ENCODE measurements at places on chromosomes 6 and 20.

GRCh38 chr6:137323860-137324259 is 104.7 kb upstream of the IFNGR1 start:
- no peak for DNase-seq

DNA sequence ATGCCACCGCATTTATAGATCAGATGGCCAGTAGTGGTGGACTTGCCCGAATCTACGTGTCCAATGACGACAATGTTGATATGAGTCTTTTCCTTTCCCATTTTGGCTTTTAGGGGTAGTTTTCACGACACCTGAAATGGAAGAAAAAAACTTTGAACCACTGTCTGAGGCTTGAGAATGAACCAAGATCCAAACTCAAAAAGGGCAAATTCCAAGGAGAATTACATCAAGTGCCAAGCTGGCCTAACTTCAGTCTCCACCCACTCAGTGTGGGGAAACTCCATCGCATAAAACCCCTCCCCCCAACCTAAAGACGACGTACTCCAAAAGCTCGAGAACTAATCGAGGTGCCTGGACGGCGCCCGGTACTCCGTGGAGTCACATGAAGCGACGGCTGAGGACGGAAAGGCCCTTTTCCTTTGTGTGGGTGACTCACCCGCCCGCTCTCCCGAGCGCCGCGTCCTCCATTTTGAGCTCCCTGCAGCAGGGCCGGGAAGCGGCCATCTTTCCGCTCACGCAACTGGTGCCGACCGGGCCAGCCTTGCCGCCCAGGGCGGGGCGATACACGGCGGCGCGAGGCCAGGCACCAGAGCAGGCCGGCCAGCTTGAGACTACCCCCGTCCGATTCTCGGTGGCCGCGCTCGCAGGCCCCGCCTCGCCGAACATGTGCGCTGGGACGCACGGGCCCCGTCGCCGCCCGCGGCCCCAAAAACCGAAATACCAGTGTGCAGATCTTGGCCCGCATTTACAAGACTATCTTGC is 725 bp downstream of the EEF1A1 start:
- no peak for DNase-seq

DNA sequence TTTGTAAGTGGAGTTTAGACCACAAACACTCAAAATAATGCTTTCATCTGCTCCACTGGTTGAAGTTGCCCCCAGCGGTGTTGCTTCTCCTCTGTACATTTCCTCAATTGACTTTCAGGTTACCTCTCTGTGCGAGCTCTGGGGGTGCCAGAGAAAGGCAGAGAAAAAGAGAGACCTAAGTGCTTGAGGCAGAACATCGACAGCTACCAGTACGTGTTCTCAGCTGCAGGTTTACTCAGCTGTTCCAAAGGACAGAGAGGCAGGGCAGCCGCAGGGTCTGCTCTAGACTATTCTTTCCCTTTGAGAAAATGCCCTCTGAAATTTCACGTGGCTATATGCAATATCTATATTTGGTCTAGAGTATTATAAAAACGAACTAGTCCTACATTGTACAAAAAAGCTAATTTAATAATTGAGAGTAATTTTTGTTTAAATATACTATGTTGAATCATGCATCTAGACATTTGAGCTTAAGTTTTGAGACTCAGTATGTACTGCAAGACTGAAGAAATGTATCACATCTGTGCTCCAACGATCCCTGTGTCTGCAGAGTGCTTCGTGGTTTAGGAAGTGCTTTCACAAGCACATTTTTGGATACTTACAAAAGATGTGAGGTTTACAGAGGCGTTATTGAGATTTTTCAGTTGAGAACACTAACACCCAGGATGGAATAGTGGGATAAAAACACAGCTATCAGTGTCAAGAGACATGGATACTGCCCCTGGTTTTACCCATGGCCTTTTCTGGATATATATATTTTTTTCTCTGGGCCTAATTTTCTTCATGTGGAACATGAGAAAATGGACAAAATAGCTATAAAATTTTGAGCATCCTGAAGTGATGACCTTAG is 453.6 kb upstream of the FLRT3 start:
- peak; percentile 71 for DNase-seq

GRCh38 chr20:9286501-9287461 is 217.9 kb downstream of the PLCB4 start:
- DNase-seq, result no peak

- DNase-seq, result no peak
Measured at GRCh38 chr6:104699593-104700329, 160.0 kb downstream of the HACE1 start.

- no peak for DNase-seq
Measured at GRCh38 chr6:128242765-128243403, 277.5 kb downstream of the PTPRK start.

- no peak for DNase-seq
Measured at GRCh38 chr6:168158980-168159349, 80.0 kb upstream of the FRMD1 start.

- peak; percentile 3 for DNase-seq
Measured at GRCh38 chr6:93468291-93468690, 48.9 kb upstream of the EPHA7 start.

GRCh38 chr6:125552819-125553218 is 196.6 kb upstream of the HEY2 start:
- no peak for DNase-seq

- DNase-seq, result no peak
Measured at GRCh38 chr6:82246370-82246769, 1.2 kb downstream of the IBTK start.

DNA sequence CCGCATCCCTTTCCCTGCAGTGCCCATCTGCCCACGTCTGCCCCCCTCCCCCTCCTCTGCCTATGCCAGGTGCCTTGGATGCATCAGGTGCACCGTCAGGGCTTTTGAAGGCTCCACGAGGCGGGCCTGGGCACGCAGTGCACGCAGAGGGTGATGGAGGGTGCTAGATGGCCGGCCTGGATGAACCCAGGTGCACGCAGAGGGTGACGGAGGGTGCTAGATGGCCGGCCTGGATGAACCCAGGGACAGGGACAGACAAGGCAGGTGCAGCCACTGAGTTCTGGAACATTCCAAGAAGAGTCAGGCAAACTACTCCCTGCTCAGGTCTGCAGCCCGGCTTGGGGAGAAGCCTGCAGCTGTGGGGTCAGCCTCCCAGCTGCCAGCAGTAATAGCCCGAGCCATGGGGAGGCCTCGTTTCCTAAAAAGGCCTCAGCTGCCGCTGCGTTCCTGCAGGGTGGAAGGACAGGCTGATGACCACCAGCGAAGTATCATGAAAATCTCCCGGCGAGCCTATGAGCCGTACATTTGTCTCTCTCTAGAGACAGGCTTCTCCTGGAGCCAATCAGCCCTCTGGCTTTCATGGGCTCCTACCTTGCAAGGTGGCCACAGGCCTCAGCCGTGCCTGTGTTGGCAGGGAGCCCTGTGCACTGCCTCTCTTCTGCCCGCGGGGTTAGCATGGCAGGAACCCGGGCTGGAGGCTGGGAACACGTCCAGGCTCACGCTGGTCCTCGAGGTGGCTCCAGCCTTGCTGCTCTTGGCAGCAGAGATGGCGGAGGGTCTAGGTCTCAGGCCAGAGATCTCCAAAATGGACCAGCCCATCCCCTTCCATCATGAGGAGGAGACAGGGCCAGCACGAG is 29.6 kb downstream of the NTSR1 start:
- DNase-seq, result no peak

DNA sequence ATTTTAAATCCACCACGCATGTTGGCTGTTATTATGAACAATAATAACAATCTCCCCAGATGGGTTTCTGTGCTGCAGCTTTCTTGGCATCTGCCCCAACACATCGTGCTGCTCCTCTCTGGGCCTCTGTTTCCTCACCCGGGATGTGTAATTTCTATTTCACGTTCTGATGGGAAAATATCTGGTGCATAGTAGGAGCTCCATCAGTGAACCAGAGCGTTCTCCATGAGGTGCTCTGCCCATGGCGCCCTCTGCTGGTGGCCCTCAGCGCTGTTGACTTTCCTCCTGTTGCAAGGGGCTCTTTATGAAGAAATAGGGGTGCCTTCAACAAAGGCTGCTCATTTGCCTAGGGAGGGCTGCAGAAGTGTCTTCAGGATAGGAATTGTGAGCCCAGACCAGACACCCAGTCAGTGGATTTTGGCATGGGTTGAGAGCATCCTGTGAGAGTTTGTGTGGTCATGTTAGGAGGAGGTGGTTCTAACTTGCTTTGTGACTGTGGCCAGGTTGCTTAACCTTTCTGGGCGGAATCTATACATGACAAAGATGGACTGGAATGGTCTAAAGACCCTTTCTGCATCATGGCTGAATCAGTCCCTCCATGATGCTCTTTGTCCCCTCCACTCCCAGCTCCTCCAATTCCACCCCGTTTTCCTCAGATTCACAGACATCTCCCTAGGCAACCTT is 8.1 kb downstream of the SCRT2 start:
- no peak for DNase-seq

GRCh38 chr6:55636406-55637102 is 57.6 kb upstream of the HMGCLL1 start:
- peak; percentile 6 for DNase-seq

- no peak for DNase-seq
Measured at GRCh38 chr20:1945134-1945618, 48.7 kb downstream of the PDYN start.

DNA sequence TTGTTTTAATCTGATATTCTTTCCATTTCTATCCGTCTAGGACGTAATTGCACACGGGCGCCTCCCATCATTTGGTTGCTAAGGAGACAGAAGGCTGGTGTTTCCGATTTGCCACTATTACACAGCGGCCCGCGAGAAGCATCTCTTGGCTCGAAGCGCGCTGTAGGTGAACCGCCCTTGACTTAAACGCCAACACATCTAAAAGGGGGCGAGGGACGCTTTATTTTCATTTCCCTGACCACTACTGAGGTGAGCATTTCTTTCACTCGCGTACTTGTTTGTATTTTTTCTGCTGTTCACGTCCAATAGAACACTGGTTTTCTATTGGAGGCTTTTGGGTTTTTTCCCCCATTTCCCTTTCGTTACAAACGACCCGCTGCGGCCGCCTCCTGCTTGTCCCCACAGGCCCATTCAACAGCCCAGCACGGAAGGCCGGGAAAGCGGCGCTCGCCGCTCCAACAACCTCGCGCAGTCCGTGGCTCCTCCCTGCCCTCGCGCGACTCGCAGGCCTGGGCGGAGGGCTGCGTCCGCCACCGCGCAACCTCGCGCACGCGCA is 505 bp upstream of the WRNIP1 start:
- DNase-seq, result no peak

DNA sequence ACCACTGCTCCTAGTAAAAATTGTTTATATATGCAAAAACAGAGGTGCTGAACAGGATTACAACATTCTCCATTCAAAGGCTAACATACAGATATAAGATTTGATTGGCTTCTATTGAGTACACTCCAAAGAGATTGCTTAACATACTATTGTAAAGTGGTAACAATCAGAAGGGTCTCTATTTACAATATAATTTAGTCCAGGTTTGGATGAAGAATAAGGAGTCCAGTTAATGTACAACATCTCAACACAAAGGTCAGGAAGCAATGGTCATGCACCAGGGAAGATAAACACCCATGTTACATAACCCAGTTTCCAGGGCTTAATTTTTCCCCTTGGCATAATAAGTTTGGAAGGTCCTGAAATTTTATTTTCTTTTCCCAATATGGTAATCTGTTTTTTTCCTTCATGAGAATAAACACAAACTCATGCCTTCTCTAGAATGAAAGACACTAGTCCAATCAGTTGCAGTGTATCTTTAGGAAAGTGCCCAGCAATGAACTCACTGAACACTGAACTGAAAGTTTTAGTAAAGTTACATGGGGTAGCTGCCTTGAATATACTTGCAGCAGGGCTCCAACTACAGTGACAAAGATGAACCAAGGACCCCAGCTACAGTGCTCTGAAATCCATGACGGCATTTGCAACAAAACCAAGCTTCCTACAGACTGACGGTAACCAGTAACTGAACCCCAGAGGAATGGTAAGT is 255.3 kb upstream of the GJE1 start:
- no peak for DNase-seq

DNA sequence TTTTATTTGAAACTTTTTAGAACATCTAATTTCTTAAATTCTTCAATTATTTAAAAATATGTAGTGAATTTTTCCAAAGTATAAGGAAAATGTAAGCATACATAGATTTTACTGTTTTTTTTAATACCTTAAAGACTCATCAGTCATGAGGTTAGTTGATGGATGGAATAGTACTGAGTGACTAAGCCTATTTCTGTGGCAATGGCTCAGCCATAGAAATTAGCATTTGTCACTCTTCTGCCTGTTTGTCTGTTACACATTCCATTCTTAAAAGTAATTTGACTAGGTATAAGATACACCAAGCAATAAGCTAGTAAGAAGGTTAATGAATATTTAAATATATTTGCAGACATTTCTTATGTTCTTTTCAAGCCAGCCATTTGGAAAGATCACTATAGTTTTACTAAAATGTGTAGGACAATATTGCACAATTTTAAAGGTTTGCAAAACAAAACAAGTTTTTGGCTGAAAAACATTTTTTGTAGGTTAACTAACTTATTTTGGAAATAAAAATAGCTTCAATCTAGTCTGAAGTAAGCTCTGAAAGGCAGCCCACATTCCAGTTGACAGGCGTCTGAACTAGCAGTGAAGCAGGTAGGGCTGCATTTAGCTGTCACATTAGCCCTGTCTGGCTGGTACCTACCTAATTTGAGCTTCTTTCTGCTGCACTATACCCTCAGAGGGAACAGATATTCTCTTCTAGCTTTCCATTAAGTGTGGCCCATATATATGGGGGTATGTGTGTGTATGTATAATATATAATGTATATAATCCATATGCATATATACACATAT is 385.7 kb downstream of the GRIK2 start:
- peak; percentile 3 for DNase-seq

- DNase-seq, result no peak
Measured at GRCh38 chr6:168851460-168852375, 401.9 kb downstream of the THBS2 start.

DNA sequence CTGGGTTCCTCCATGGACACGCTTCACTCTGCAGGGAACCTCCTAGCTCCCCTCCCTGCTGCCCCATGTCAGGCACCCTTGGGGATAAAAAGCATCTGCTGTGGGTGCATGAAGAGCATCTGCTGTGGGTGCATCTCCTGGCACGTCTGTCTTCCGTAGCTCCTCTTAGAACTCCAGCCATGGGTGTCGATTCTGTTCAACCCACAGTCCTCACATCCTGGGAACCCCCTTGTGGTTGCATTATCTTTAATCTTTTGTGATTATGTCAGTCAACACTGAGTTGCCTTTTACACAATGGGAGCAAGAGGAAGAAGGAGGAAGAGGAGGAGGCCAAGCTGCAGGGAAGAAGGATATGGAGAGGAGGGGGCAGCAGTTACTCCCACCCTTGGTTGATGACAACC is 24.1 kb upstream of the CCR6 start:
- no peak for DNase-seq

DNA sequence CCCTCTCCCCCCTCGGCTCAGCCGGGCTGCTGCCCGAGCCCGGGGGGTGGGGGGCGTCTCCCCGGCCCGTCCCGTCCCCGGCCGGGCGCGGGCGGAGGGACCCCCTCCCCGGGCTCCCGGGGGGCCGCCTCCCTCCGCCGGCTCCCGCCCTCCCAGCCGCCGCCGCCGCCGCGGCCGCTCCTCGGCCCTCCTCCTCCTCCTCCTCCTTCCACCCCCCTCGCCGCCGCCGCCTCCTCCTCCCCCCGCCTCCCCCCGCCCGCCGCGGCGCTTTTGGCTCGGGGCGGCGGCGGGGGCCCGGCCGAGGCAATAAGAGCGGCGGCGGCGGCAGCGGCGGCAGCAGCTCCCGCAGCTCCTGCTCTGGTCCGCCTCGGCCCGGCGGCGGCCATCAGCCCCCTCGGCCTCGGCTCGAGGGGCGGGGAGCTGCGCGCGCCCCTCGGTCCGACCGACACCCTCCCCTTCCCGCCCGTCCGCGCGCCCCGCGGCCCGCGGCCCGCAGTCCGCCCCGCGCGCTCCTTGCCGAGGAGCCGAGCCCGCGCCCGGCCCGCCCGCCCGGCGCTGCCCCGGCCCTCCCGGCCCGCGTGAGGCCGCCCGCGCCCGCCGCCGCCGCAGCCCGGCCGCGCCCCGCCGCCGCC is 38.7 kb downstream of the GNAS start:
- no peak for DNase-seq
